ENCODE measurements at places on chromosomes 7 and 10.

- DNase-seq = no peak
These were observed 74.5 kb upstream of the PRKCQ start for GRCh38 chr10:6654571-6654970.

DNA sequence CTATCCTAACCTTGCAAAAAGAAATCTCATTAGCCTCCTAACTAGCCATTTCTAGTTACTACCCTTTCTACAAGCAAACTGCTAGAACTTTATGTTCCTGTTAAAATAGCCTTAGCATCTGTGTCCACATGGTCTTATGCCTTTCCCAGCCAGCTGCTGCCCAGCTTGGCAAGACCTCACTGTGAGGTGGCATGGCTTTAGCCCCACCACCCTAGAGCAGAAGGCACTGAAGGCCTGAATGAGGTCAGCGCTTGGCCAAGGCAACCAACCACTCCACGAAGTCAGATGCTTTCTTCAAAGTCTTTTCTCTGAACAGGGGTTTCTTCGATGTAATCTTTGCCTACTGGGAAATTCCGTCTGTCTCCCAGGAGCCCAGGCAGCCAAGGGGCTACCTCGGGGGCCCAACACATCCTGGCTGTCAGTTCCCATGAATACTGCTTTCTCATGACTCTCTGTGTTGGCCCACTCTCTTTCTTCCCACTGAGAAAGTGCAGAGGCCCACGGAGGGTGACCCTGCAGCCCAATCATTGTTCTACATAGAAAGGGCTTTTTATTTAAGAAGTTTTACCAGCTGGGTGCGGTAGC lies 41.6 kb downstream of the POLR3A start:
- no peak for DNase-seq

DNA sequence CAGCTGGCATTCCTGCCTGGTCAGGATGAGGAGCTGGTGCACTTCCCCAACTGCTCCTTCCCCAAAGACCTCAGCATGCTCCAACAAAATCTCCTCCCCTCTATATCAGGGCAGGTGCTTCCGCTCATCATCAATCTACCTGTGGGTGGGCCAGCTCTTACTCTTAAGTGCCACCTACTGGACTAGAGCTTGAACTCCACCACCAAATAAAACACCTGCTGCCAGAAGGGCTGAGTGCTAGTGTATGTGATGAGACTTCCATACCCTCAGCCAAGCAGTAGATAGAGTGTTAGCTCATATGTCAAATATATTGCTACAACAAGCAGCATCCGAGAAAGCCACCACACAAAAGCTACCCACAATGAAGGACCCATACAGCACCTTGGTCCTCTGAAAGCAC lies 264.3 kb downstream of the RNLS start:
- no peak for DNase-seq

GRCh38 chr10:110827410-110827809 lies 44.3 kb upstream of the PDCD4 start:
- no peak for DNase-seq

DNA sequence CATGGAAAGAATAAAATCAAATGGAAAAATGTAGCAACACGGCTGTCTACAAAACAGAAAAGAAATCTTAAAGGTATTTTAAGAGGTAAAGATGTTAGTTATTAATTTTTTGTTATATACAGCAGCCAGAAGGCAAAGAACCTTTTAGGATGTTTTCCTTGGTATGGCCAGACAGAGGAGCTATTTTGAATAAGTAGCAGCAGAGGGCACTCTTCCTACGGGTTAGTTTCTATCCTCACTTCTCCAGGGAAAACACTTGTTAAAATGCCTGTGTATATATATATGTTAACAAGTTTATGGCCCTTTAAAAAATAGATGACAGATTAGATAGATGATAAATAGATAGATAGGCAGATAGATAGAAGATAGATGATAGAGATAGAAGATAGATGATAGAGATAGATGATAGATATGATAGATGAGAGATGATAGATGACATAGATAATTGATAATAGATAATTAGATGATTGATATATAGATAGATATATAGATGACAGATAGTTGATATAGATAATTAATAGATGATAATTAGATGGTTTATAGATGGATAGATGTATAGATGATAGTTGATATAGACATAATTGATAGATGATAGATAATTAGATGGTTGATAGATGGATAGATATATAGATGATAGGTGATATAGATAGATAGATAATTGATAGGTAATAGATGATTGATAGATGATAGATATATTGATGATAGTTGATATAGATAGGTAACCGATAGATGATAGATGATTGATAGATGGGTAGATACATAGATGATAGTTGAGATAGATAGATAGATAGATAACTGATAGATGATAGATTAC lies 57.8 kb upstream of the WIPF3 start:
- peak; percentile 59 for DNase-seq

- DNase-seq = no peak
These were observed 67.5 kb downstream of the ATXN7L1 start for GRCh38 chr7:105808703-105809590.

- DNase-seq = peak; percentile 25
These were observed 6.1 kb downstream of the CHRM2 start for GRCh38 chr7:136874393-136875032.

- DNase-seq = peak; percentile 82
These were observed 36.7 kb upstream of the HDAC9 start for GRCh38 chr7:18458830-18459229.

DNA sequence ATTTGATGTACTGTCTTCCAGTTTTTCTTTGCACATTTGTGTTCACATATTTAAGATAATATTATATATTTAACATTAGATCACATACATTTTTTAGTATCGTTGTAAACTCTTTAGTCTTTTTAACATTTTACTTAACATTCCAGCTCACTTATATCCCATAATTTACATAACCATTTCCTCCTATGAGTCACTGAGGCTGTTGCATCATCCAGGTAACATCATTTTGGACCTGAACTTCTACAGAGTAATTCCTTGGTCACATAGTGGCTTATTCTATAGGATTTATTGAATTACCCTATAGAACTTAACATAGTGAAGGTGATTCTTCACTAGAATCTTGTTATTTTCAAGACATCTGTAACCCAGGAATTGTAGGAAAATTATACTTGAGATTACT lies 194.4 kb downstream of the POU6F2 start:
- no peak for DNase-seq

DNA sequence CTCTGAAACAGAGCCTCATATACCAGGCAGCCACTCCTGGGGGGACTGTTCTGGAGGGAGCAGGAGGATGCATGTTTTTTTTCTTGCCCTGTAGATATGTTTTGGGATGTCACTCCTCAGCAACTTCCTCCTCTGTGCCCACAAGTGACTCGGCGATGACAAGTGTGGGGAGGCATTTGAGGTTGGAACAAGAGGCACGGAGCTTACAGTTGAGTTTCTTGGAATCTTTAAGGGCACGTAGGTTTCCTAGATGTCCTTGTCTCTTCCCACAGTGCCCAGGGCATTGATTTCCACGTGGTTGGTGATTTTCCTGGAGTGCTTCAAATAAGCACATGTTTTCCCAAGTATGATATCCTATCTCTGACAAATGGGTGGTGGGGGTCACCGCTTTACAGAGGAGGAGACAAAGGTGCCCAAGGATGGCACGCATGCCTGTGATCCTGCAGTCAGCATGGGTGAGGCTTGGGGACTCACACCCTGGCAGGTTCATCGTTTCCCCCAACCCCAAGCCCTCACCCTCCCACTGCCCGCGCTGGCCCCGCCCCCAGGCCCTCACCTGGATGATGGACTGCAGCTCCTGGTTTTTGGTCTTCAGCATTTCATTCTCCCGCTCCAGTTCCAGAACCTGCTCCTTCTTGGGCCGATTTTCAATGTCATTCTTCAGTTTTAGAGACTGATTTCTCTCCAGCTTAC lies 95.2 kb upstream of the GNA12 start:
- no peak for DNase-seq

DNA sequence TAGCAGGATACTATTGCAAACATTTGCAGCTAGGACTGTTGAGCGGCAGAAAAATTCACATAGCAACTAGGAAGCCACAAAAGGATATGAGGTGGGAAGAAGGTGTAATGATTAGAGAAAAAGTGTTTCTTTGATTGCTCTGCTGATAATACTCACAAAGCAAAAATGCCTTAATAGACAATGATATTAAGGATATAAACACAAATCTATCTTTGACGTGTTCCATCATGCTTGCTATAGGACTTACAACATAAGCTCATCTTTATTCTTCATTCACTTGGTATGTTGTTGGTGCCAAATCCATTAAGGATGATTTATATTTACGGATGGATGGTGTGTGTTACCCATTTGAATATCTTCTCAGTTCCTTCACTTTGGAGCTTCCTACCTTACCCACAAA lies 309.3 kb downstream of the GPR37 start:
- DNase-seq = no peak

GRCh38 chr10:120394446-120394845 lies 62.6 kb upstream of the PLPP4 start:
- no peak for DNase-seq

DNA sequence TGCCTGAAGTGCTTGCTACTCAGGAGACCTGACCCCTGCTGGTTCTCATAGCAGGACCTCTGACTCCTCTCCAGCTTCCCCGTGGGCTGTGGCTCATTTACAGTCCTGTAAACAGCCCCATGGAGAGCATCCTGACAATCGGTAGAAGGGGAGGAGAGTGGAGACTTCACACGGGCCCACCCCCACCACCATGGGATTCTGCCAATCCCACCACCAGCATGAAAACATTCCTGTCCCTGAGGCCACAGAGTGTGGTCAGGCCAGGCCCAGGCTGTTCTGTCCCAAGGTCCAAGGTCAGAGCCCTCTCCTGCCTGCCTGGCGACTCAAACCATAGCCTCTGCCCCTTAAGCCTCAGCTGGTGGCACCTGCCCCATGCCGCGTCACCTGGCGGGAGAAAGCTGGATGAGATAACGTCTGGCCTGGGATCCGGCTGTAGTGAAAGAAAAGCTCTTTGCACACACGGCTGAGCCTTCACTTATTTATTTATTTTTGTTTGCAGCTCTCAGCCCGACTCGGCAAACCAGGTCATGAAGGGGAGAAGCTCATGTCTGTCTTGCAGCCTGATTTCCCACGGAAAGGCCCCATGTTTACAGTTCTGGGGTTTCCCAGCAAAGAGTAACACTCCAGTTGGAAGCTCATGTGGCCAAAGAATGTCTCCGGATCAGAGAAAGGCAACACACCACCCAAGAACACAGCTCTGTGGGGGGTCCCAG lies 293.6 kb upstream of the ZMIZ1 start:
- DNase-seq = no peak

GRCh38 chr7:64667311-64667710 lies 1.4 kb downstream of the ZNF107 start:
- DNase-seq = peak; percentile 9

DNA sequence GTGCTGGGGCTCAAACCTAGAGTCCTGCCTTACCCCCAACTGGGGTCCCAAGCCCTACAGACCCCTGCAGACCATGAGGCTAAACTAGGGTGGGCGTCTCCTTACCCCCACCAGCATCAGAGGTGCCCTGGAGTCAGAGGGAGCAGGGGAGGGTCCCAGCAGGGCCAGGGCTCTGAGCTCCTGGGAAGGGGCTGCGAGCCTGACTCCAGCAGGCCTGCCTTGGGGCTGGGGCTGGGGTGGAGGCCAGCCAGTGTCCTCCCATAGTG lies 1.3 kb downstream of the SNCG start:
- DNase-seq = no peak

GRCh38 chr10:89954061-89954460 lies 252.7 kb downstream of the KIF20B start:
- DNase-seq = no peak

- DNase-seq = no peak
These were observed 97.8 kb downstream of the AUTS2 start for GRCh38 chr7:69696054-69696591.

GRCh38 chr10:14698111-14698828 lies 76.4 kb downstream of the FAM107B start:
- DNase-seq = no peak

DNA sequence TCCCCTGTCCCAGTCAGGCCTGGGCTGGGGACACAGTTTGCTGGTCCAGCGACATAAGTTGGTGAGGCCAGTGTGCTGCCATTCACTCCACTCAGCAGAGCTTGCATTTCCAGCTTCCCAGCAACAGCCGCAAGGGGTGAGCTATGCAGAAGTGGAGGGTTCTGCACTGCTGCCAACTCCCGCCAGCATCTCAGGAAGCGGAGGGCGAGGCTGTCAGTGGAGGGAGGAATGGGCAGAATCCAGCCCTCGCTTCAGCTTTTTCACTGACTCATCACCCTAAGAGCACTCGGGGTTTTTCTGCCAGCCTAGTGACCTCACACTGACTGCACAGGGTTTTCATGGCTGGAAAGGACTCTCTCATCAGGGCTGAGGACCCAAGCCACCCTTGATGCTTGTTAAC lies 625.1 kb upstream of the MKI67 start:
- peak; percentile 5 for DNase-seq

GRCh38 chr10:70673929-70674559 lies 1.7 kb downstream of the ADAMTS14 start:
- no peak for DNase-seq

- no peak for DNase-seq
These were observed 14.6 kb downstream of the SLC35B4 start for GRCh38 chr7:134302120-134302519.

GRCh38 chr7:67788669-67789068 lies 792.0 kb downstream of the TYW1 start:
- DNase-seq = no peak

GRCh38 chr10:79601939-79602338 lies 8.8 kb upstream of the SFTPA1 start:
- no peak for DNase-seq

DNA sequence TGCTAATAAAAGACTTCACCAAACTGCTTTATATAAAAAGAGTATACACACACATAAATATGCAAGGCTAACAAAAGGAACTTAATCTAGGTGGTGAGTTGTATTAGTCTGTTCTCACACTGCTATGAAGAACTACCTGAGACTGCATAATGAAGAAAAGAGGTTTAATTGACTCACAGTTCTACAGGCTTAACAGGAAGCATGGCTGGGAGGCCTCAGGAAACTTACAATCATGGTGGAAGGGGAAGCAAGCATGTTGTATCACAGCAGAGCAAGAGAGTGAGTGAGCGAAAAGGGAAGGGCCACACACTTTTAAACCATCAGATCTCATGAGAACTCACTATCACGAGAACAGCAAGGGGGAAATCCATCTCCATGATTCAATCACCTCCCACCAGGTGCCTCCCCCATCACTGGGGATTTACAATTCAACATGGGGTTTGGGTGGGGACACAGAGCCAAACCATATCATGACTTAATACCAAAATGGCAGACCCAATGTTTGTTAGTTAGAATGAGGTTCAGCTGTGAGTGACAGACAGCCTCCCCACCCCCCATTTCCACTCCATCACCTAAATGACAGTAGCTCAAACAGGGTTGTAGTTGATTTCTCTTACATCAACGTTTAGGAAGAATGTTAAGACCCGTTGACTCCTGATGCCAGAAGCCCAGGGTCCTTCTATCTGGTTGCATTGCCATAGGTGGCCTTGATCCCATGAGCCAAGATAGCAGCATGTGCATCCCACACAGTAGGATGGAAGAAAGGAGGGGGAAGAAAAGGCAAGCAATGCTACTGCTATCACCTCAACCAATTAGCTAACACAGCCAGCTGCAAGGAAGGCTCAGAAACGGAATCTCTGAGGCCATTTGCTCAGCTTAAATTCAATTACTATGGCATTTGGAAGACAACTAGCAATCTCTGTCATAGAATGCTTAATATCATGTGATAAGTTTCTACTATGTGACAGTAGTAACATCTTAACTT lies 77.0 kb downstream of the CCDC71L start:
- no peak for DNase-seq
